ENCODE measurements at places on chromosomes 3 and 15. TPM values are rescaled to one million over a fixed set of nuclear protein-coding genes. Genes with fewer than 3 reads are reported as not detected.

The PLS1 gene
- total RNA-seq: 0.33 TPM

The ZNF620 gene
- total RNA-seq: 1.0 TPM

The ZNF502 gene
- 6.0 TPM for total RNA-seq

The ITGB5 gene
- 167 TPM for total RNA-seq

Data from smooth muscle cell of trachea (primary cell).